ENCODE measurements at places on chromosomes 5 and 9.

GRCh38 chr9:130995086-130996011 is 13.6 kb upstream of the LAMC3 start:
- no peaks in the 10 kb centered on the region for H3K36me3 ChIP-seq
- H3K27ac ChIP-seq, result no peak overlapping the region
- H3K4me1 ChIP-seq, result no peaks in the 10 kb centered on the region
- peak; percentile 66 for DNase-seq
- peaks cover 78% of the 10 kb centered on the region for H3K27me3 ChIP-seq

DNA sequence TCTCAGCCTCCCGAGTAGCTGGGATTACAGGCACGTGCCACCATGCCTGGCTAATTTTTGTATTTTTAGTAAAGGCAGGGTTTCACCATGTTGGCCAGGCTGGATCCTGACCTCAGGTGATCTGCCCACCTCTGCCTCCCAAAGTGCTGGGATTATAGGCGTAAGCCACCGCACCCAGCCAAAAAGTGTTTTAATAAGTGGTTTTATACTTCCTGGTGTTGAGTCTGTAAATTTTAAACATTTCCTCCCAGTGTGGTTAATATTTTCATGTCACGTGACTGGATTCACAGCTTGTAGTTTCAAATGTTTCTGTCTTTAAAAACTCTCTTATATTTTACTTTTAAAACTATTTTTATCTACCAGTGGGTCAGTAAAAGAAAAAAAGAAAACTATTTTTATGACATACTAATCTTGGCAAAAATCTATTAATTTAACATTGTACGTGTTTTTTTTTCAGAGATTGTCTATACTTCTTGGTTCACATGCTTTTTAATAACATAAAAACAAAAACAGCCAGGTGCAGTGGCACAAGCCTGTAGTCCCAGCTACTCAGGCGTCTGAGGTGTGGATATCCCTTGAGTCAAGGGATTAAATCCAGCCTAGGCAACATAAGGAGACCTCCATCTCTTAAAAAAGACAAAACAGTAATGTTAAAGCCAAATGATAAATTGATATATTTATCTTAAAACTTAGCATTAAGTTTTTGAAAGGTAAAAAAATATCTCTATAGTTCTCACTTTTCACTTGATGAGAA is 117.1 kb downstream of the DMXL1 start:
- H3K27ac ChIP-seq, result no peak overlapping the region
- peaks cover 22% of the 10 kb centered on the region for H3K36me3 ChIP-seq
- H3K4me3 ChIP-seq, result no peak overlapping the region

DNA sequence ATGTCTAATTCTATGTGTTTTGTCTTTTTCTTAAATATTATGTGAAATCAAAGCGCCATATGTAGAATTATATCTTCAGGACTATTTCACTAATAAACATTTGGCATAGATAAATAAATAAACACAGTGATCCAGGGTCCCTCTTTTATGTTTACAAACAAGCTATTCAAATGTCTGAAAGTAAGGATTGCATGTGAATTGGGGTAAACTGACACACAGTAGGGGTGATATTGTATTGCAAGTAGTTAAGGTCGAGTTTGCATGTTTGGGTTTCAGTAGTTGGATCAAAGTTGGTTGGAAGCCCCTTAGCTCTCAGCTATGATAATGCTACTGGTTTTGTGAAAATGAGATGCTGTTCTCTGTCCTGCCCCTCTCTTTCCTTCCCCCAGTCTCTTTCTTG is 11.4 kb downstream of the ISL1 start:
- no peaks in the 10 kb centered on the region for H3K4me1 ChIP-seq
- no peak overlapping the region for H3K27ac ChIP-seq
- no peak for DNase-seq
- H3K36me3 ChIP-seq, result no peaks in the 10 kb centered on the region

DNA sequence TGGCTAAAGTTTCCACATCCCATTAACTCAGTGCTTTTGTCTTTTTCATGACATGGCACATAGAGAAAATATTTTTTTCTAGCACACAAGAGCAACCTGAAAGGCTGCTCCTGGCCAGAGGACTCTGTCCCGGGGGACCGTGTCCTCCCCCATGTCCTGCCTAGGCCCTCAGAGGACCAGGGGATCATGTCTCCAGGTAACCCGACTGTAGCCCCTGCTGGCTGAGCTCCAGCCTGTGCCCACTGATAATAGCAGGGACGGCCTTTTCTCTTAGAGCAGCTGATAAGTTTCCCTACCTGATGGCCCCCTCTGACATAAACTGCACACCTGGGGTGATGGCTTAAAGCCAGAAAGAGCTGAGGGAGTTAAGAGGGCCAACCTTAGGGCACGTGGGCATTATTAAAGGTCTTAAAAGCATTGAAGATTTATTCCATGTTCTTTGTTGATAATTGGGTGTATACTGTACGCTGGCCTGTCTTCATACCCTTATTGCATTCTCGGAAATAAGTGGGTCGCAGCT is 5.9 kb downstream of the HDHD3 start:
- H3K4me3 ChIP-seq, result no peak overlapping the region
- no peaks in the 10 kb centered on the region for H3K27me3 ChIP-seq
- no peak for DNase-seq
- H3K4me1 ChIP-seq, result peaks cover 25% of the 10 kb centered on the region
- peaks cover 28% of the 10 kb centered on the region for H3K36me3 ChIP-seq

- no peak overlapping the region for H3K4me3 ChIP-seq
- H3K27ac ChIP-seq, result peak overlapping the region; percentile 32
- peaks cover 43% of the 10 kb centered on the region for H3K4me1 ChIP-seq
- DNase-seq, result no peak
- H3K27me3 ChIP-seq, result no peaks in the 10 kb centered on the region
Observed at GRCh38 chr5:95923918-95924544, 37.6 kb downstream of the ELL2 start.

DNA sequence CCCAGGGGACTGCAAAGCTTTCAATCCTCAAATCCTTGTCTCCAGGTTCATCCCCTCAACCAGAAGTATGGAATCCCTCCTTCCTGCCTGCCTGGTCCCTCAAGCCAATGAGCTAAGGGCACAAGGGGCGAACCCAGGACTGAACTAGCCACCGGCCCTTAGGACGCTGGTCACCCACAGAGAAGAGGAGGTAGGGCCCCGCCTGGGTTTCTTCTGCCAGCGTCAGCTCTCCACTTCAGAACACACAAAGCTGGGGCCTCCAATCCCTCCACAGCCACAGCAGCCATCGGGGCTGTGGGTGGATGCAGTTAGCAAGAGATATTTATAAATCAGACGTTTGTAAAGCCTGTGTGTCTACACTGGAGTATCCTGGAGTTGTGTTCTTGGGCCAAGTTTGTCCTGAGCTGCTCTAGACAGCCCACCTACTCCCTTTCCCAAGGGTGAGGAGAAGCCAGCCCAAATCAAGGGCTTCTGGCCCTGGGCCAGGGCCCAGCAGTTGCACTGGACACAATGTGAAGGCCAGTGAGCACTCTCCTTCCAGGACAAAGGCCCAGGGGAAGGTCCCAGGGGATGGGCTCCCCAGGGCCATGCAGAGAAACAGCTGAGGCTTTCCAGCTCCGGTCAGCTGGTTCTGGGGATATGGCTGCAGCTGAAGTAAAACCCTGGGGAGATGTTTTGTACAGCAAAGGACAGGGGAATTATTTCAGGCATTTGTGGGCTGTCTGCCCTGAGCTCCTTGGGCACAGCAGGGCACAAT is 18.9 kb downstream of the AMBP start:
- H3K36me3 ChIP-seq, result no peaks in the 10 kb centered on the region
- no peak for DNase-seq
- no peak overlapping the region for H3K27ac ChIP-seq
- no peak overlapping the region for H3K4me3 ChIP-seq
